ENCODE measurements at places on chromosomes 1 and 21. TPM values are rescaled to one million over a fixed set of nuclear protein-coding genes. Genes with fewer than 3 reads are reported as not detected.

- DNase-seq: no peak
These were observed 215.9 kb downstream of the NEGR1 start for GRCh38 chr1:72066431-72066830.

GRCh38 chr1:70978623-70979022 lies 69.0 kb downstream of the PTGER3 start:
- DNase-seq: no peak

DNA sequence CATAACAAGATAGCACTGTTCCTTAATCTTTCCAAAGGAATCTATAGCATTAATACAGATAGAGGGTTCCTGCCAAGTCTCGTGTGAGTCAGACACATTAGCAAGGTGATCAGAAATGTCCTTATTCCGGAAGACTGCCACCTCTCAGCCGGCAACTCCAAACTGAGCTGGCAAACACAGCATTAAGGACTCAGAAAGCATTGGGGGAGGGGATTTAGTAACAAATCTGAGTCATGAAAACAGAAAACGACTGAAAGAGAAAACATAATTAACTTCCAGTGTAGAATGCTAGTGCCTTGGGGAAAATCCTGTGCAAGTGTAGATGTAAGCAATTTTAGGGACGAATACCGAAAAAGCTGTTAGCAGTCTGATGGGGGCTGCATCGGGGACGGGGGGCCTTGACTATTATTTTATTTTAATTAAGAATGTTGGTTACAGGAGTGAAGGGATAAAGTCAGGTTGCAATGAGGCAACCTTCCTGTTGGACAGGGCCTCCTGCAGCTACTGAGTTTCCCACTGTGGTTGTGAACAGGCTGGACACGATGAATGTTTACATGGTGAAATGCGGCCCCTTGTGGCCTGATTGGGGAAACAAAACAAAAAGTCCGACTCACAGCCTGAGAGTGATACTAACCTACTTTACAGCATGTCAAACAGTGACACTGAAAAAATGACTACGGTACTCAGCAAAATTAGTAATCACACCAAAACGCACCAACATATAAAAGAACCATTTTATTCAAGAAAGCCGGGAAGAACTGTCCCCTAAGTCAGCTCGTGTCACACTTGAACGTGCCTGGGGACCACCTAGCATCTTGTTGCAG lies 20.7 kb downstream of the MIS18A start:
- no peak for DNase-seq

- DNase-seq: peak; percentile 100
These were observed 170.8 kb downstream of the S1PR1 start for GRCh38 chr1:101407505-101408211.

- DNase-seq: no peak
These were observed 82.4 kb downstream of the RAB3GAP2 start for GRCh38 chr1:220189750-220190347.

GRCh38 chr1:27522432-27523336 lies 32.7 kb upstream of the WASF2 start:
- DNase-seq: no peak

- DNase-seq: no peak
These were observed 9.6 kb downstream of the BCAR3 start for GRCh38 chr1:93672069-93672468.

GRCh38 chr21:31195334-31196015 lies 148.6 kb downstream of the TIAM1 start:
- DNase-seq: peak; percentile 55

GRCh38 chr1:11645670-11646265 lies 8.5 kb downstream of the FBXO2 start:
- no peak for DNase-seq

GRCh38 chr1:197725044-197725443 lies 50.2 kb downstream of the DENND1B start:
- no peak for DNase-seq

DNA sequence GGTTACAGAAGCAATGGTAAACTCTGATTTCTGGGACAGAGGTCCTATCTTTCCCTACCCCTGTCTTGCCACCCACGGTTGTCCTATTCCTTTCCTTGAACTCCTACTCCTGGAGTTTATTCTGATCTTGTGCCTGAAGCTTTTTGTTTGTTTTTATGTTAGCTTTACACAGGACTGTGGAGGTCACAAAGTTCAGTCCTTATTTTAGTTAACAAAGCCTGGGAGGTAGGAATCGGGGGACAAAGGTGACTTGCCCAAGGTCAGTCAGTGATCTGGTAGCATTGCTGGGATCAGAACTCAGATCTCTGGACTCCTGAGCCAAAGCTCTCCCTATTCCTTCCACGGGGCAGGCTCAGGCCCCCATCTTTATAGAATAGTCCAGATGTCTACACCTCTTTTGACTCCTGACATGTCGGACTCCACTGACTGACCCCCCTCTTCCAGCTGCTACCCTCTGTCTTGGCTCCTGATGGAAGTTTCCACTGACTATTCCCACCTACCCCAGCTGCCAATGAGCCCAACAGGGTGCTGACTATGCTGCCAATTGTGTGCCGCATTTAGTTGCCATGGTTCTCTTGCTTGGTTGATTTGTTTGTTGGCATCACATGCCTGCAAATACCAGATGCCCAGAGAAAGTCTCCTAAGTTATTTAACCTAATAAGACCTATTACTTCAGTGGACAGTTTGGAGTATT lies 9.9 kb downstream of the F5 start:
- DNase-seq: no peak

GRCh38 chr1:179137617-179138255 lies 55.9 kb downstream of the TOR3A start:
- no peak for DNase-seq

DNA sequence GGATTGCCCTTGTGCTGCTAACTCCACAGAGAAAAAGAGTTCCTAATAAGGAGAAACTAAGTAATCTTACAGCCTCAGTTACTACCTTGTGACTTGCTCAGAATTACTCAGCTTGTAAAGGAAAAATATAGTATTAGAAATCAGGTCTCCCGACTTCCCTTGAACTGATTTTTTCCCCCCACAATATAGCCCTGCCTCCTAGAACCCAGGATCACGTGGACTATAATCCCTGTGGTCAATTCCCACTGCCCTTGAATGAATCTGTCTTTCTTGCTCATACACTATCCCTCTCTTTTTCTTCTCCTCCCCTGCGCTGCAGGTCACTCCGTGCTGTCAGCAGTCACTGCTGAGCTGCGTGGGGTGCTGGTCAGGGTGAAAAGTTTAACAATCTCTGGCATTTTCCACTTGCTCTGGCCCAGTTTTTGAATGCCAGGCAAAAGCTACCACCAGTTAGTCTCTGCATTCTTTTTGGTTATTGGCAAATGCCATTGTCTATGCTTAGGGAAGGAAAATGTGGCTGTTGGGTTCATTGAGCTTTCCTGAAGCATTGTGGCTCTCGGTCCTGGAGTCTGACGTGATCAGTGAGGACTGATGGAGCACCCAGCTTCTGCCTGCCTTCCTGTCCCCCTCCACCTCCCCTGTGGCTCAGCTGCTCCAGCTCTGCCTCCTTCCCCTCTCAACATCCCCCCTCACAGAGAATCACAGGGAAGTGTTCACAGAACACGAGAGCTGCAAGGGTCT lies 1.9 kb upstream of the MYOC start:
- no peak for DNase-seq

- DNase-seq: no peak
These were observed 5.3 kb upstream of the ADAMTS5 start for GRCh38 chr21:26972192-26972591.

- no peak for DNase-seq
These were observed 16.1 kb downstream of the TIE1 start for GRCh38 chr1:43316738-43317520.

DNA sequence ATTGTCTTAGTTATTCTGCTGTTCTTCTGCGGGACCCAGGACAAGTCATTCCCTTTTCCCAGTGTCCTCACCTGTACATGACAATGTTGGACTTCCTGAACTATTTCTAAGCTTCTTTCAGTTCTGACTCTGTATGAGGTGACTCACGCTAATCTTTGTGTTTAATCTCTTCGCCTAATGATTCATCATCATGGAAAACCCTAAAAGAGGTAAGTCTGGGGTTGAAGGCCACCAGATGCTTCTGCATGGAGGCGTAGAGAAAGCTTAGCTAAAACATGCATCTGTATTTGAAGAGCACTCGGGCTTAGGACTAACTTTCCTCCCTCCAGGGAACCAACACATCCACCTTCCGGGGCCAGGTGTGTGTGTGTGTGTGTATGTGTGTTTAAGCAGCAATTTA lies 7.4 kb downstream of the SPRR5 start:
- DNase-seq: no peak

DNA sequence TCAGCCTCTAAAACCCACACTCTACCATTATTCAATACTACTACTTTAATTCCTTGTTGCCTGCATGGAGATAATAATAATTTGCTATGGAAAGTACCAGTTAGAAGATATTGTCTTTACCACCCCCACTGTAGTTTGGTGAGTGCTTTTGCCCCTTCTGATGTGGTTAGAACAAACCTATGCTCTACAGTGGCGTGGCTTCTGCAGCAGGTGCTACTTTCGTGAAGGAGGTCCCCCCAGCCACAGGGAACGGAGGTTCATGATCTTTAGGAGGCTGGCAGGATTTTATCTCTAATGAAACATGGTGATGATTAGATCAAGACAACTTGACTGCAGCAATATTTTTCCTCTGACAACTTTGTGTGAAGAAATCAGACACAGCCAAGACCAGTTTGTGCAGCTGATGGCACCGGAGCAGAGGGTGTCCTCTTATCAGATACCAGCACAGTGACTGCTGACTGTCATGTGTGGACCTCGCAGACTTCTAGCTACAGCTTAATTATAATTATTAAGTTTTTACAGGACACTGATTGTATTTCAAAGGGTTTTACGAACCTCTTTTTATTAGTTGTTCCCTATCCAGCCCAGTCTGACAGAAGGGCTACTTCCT lies 10.7 kb upstream of the TCHH start:
- DNase-seq: no peak

DNA sequence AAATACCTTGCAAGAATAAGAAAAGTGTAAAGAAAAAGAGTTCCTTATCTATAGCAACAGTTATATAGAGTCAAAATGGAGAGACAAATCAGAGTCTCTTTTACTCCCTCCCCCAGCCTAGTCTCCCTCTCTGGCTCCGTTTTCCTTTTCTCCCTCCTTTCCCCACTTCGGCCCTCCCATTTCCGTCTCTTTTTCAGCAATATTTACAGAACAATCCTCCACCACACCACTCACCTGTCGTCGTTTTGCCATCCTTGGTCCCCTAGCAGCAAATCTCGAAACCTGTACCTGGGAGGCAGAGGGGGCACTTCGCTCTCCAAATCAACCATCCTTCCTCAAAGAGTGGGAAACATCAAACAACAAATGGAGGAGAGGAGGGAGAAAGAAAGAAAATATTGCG lies 259 bp downstream of the KCNT2 start:
- no peak for DNase-seq

- no peak for DNase-seq
These were observed 89.2 kb downstream of the BEND5 start for GRCh38 chr1:48687282-48688045.

DNA sequence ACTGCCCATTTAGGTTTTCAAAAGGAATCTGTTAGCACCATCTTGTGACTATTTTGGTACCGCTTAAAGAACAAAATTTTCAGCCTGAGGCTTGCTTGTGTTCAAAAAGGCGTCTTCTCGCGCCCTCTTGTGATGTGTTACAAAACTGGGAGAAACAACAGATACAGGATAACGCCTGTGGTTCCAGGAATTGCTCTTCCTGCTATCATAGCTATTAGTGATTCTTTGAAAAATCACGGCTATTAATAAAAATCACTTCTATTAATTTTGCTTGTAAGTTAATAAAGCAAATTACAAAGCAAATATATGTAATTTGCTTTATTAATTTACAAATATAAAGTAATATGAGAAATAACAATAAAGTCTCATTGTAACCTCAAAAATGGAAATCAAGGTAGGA lies 82.2 kb upstream of the ABCD3 start:
- DNase-seq: no peak

DNA sequence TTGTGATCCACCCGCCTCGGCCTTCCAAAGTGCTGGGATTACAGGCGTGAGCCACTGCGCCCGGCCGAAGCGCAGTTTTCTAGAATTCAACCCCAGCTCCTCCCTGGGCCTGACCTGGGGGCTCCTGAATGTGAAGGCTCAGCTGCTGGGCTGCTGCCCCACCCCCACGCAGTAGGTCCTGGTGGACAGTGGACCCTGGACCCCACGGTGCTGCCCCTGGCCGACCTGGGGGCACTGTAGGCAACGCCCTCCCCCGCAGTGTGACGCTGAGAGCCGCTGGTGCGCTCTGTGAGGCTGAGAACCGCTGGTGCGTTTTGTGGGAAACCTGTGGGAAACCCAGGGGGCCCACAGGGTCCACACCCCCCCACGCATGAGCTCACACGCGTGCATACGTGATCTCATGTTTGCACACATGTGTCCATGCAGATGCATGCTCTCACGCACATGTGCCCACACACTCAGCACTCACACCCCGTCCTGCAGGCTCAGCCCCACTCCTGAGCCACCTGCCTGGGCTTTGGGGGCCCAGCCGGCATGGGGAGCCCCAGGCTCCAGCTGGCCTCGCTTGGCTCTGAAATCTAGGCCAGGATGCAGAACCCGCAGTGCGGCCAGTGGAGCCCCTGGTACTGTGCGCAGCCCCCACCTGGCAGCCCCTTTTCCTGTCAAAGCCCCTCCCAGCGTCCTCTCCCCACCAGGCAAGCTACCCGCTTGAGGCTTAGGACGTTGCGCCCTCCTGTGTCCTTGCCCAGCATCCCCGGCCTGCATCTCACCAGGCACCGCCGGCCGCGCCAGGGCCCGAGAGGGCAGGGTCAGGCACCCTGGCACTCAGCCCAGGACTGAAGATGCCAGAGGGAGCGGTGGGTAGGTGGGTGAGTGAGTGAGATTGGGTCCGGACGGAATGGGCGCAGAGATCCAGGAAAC lies 67.7 kb downstream of the COL18A1 start:
- no peak for DNase-seq

MYOCOS gene
- total RNA-seq: not detected

CELSR2 gene
- 0.19 TPM for total RNA-seq

SUSD4 gene
- total RNA-seq: 0.33 TPM

MYOG gene
- not detected for total RNA-seq

MIXL1 gene
- 0.40 TPM for total RNA-seq

TTC34 gene
- 0.35 TPM for total RNA-seq

MAP10 gene
- total RNA-seq: 4.4 TPM

TOMM20 gene
- total RNA-seq: 125 TPM

GBP4 gene
- 4.3 TPM for total RNA-seq

GBP7 gene
- total RNA-seq: not detected

IRF6 gene
- total RNA-seq: 0.10 TPM

SERPINC1 gene
- total RNA-seq: 0.61 TPM

TNFRSF25 gene
- total RNA-seq: 0.46 TPM
